ENCODE measurements at places on chromosomes 5 and 9.
A peak's percentile ranks its signal among the peaks of the same experiment; 100 is the strongest.

DNA sequence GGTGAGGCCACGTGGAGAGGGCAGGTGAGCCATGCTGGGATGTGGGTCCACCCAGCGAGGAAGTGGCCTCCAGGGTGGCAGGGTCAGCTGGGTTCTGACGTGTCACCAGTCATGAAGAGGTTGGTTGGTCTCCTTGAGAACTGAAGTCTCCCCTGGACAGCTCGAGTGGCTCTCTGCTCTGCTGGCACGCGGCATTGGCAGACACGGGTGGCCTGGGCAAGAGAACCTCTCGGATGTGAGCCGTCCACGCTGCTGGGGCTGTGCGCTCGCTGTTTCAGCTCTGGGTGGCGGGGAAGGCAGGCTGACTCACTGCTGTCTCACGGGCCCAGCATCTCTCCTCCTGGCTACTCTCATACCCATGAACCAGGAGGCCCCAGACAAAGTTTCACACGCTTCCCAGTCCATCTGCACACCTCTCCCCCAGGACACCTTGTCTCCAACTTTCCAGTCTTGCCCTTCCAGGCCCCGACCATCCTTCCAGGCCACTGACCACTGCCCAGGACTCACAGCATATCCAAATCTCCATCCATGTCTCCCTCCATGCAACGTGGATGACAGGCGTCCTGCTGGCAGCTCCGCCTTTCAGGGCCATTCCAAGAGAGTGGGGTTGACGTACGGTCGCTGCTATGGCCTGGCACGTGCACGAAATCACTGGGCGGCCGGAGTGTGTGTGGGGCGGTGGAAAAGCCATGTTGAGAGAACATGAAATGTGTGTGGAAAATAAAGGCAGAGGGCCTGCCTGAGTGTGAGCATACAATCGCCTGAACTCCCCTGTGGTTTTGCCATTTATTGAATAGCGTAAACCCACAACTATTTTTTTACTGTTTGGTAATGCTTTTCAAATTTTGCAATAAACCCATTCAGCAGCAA is 145.0 kb upstream of the COL5A1 start:
- DNase-seq, result no peak

DNA sequence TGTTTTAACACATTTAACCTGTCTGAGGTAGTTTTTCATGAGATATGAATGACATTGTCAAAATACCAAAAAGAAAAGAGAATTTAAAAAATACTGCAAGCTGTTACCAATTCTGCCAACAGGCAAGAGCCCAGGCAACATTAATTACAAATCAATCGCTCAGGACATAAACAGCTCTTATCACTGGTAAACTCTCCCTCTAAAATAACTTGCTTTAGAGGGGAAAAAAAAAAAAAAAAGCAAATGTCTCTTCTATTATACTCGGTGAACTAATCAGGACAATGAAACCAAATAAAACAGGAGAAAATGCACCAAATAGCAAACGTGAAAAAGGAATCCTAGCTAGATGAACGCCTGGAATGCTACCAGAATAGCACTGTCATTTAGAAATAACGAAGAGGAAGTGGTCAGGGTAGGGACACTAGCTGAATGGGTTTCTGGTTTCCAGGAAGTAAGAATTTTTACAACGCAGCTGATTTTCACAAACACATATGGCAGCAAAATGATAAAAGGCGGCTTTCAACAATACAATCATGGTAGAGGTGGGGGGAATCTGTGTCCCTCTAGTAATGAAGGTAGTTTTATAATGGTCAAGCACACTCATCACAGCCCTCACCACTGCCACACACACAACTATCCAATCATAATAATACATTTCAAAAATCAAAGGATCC is 94.9 kb downstream of the DENND1A start:
- DNase-seq, result peak; percentile 17

- DNase-seq, result no peak
These were observed at the start of gene DMRT2 for GRCh38 chr9:1050125-1050895. DMRT2 (plus strand) TSS chr9:1050357; CDS start chr9:1051614, 1,257 bp downstream.

- DNase-seq, result no peak
These were observed 5.2 kb downstream of the HAPLN1 start for GRCh38 chr5:83715236-83716065.

DNA sequence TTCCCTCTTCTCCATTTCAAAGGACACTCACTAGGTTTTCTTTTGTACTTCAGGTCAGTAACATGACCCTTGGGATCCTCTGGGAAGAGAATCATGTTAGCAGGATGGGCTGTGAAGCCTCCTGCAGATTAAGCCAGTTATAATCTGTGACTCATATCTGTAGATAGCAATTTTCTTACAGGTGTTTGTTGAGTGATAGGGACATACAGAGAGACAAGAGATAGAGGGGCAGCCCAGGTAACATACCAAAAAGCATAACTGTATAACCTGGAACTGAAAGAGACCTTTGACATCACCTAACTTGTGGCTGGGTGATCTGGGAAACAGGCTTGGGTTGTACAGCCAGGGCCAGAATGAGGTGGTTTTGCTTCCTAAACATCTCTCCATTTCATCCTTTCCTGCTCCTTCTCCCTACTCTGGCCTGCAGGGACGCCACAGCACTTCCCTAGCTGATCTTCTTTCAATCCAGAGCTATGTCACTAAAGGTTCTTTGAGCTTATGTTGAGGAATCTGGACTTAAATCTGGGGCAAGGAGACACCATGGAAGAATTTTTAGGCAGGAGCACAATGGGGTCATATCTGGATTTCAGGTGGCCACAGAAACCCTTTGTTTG is 21.0 kb upstream of the PPARGC1B start:
- no peak for DNase-seq

DNA sequence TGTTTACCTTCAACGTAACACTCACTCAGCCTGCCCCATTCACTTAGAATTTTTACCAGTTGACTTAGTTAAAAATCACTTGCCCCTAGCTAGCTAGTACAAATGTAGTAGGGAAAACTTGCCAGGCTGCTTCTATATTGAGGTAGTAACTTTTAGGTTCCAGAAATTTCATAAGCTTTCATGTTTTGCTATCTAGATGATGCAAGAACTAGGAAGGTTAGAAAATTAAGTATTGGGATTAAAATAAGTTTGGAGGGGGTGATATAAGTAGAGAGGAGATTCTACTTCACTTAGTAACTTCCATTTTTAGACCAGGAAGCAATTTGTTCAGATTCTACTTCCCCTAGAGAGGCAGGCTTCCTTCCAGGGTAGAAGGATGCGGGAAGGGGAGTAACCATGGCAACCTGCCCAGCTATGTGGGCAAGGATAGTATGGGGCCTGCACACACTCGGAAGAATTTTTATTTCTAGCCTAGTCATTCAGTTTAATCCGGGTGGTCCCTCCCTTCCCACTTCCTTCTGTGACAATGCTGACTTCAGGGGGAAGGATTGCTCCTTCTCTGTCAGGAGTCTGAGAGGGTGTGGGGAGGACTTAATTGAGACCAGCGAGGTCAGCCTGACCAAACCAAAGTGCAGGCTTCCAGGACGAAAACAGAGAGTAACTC is 4.2 kb downstream of the DAB2 start:
- no peak for DNase-seq

GRCh38 chr5:172648013-172648381 is 6.9 kb downstream of the NEURL1B start:
- no peak for DNase-seq

- DNase-seq, result no peak
These were observed 29.2 kb downstream of the UGCG start for GRCh38 chr9:111925784-111926183.

GRCh38 chr9:26170190-26170589 is 491.9 kb upstream of the TUSC1 start:
- no peak for DNase-seq

GRCh38 chr5:135211083-135211790 is 177.2 kb upstream of the PITX1 start:
- no peak for DNase-seq

DNA sequence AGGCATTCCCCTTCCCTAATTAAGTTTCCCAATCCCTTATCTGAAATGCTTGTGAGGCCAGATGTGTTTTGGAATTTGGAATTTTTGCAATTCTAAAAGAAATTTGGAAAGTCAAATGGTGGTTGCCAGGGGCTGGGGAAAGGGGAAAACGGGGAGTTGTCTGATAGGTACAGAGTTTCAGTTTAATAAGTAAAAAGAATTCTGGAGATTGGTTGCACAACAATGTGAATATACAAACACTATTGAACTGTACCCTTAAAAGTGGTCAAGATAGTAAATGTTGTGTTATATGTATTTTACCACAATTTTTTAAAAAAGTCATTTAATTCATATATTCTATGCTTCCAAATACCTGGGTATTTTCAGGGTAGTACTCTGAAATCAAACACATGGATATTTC is 154.5 kb downstream of the ADAMTS12 start:
- no peak for DNase-seq

- no peak for DNase-seq
These were observed 146.7 kb upstream of the RAI14 start for GRCh38 chr5:34509392-34509791.

DNA sequence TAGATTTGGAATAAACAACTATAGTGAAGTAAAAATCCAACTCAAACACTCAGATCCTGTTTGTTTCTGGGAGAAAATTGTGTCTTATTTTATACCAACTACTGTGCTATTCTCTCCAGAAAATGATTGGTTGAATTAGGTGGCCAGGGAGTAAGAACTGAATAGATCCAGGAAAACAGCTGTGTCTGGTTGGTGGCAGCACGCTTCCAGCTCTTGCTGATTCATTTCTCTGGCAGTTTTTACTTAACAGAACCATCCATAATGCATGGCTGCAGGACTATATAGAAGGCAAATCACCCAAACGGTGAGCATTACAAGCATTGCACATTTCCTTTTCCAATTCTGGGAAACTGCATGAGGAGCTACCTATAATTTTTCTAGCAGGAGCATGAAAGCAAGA is 29.5 kb downstream of the DMAC1 start:
- no peak for DNase-seq

DNA sequence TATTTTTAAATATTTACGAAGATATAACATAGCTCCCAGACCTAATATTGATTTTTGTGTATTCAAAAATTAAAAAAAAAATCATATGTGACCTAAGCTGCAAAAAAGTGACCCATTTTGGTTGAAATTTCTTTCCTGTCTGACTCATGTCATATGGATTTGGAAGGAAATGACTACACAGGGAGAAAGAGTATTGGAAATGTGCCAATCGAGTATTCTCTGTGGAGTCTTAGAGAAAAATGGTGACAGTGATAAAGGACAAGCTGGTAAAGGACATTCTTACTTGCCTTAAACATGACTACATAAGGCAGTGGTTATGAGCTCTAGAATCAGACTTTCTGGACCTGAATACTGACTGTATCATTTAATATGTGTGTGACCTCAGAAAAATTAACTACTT is 262.9 kb upstream of the PTPRD start:
- DNase-seq, result no peak

- no peak for DNase-seq
These were observed 1.8 kb downstream of the ZBTB34 start for GRCh38 chr9:126862104-126862761.

DNA sequence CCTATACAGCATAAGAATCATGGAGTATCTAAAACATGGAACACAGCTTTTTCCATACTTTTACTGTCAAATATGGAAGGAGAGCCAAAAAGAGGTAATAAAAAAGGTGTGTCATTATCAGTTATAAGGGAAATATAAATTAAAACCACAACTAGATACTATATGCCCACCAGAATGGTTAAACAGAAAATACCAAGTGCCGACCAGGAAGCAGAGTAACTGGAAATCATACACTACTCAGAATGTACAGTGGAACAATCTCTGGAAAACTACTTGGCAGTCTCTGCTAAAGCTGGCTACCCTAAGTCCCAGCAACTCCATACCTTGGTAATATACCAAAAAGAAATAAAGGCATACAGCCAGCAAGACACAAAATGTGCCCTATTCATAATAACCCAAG is 2.4 kb downstream of the PAIP1 start:
- DNase-seq, result no peak

- no peak for DNase-seq
These were observed 46.5 kb downstream of the LRSAM1 start for GRCh38 chr9:127497656-127498290.

DNA sequence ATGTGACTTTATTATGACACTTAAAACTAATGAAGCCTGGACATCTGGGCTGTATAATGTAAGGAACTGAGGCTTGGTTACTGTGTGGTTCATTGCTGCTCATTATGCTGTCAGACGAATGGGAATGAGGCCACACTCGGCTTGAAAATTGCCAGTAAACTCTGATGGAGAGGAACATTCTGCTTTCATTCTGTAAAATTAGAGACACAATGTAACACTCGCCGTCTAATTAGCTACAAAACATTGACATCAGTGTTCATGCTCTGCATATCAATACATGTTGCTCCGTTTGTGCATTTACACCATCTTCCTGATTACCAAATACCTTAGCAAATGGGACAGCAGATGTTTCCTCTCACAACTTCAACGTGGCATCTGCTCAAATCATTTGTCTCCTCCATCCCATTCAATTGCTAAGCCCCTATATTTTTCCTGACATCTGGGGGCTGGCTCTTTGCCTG is 133.0 kb downstream of the SLC28A3 start:
- DNase-seq, result no peak

- DNase-seq, result no peak
These were observed 205.6 kb downstream of the ZNF462 start for GRCh38 chr9:107068581-107068980.

GRCh38 chr9:32378496-32378895 is 5.9 kb upstream of the ACO1 start:
- peak; percentile 79 for DNase-seq

DNA sequence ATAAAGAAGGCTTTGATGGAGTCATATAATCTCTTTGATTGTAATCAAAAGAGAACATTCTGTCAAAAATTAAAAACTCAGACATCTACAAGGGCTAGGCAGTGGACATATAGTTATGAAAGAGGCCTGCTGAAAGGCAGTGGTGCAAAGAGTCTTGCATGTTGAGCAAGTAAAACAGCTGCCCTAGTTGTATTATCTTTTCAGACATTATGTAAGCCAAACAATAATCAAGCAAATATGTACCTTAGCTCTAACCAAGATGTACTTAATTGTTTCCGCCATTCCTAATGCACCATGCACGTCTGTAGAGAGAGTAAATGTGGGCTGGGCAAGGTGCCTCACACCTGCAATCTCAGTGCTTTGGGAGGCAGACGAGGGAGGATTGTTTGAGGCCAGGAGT is 14.3 kb downstream of the GAPT start:
- DNase-seq, result no peak

- no peak for DNase-seq
These were observed 24.7 kb downstream of the WWC1 start for GRCh38 chr5:168316139-168316578.

DNA sequence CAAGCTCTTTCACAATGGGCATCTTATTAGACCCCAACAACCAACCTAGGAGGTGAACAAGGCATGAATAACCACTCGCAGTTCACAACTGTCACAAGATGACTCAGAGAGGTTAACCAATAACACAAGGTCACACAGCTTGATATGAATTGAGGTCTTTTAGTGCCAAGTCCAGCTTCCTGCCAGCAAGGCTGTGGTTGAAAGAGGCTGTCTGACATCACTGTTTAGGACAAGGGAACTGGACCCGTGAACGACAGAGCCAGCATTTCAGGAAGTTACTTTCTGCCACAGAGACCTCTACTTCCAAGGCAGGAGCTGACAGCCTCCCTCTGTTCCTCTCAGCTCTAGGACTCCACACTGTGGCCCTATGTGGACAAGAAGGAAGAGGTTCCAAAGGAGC is 53.4 kb upstream of the ALDH1B1 start:
- peak; percentile 3 for DNase-seq

GRCh38 chr9:131853434-131853833 is 113.6 kb upstream of the RAPGEF1 start:
- DNase-seq, result no peak
